ENCODE measurements at places on chromosomes 7 and 10.

- DNase-seq, result no peak
Measured at GRCh38 chr7:29900745-29901144, 88.9 kb downstream of the SCRN1 start.

GRCh38 chr10:93495654-93496321 is 624 bp upstream of the CEP55 start:
- no peak for DNase-seq

DNA sequence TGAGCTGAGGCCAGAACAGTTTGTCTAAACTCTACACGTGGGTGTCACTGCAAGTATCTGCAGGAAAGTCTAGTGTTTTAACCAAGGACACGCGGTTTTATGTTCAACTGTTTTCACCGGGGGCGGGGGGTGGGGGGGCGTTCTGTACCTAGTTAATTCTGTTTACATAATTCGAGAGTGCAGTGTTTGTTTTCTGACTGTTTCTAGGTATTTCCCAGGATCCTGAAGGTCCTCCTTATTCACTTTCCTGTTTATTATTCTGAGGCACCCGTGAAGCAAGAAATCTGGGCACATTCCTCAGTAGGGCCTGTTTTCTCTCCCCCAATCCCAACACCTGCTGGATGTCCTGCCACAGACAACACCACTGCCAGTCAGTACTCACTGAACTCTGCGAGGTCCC is 7.6 kb downstream of the LOXL4 start:
- DNase-seq, result no peak

GRCh38 chr7:112238852-112239610 is 32.5 kb downstream of the ZNF277 start:
- DNase-seq, result no peak

DNA sequence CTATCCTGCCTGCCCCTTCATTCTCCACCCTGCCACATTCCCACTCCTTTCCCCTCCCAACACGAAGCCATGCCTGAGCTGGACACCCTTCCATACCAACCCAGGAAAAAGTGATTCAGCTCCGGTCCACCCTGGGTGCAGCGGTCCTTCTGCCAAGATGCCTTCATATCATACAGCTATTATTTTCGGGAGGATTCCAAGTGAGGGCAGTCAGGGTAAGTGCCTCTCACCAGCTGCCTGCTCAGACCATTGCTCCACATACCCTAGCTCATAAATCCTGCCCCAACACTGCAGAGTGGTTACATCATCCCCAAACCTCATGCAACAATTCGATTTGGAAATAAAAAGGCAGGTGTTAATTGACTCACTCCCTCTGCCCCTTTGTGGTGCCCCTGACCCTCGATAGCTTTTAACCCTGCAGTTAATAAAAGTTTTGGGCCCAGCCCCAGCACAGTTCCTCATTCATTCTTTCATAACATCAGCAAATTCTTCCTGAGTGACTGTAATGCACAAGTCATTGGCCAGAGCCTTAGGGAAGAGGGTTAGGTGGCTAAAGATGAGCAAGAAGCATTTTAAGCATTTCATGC is 42.6 kb downstream of the ZNF503 start:
- DNase-seq, result peak; percentile 64
